NCI-H1930 (cell line): ENCODE measurements at places on chromosomes 3 and 15.

DNA sequence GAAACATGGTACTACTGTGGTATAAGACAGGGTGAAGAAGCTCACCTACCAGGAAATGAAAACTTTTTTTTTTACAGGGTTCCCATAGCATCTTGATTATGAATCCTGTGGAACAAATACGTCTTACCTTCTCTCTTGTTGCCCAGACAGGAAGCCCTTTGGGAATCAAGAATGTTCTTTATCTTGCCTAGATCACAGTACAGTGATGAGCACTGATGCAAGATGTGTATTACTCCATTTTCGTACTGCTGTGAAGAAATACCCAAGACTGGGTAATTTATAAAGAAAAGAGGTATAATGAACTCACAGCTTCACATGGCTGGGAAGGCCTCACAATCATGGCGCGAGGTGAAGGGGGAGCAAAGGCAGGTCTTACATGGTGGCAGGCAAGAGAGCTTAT, 281.3 kb downstream of the UBE2E2 start:
- no peak for DNase-seq

DNA sequence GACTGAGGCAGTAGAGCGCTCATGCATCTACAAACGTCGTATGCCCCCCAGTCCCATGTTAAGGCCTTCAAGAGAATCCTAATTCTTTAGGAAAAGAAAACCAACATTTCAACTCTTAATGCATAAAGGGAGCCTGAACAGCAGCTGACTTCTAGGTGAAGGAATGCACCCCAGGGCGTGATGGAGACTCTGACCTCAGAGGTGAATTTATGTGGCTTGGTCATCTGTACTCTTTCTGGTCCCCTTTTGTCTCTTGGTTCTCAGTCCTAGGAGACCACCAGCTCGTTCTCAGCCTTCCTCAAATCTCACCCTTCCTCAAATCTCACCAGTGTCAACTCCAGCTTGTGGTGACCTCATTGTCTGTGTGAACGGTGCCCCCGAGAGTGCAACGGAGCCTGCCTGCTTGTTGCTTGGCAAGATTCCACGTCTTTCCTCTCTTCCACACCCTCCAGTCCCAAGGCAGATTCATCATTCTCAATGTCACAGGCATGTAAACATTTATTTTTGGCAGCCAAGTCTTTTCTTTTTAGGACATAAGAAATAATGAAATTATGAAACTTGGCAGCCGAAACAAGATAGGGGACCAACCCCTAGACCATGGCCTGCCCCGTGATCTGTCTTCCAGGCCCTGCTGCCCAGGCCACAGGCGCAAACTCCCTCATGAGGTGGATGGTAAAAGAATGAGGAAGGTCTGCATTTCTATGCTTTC, 166.2 kb downstream of the ADAMTS17 start:
- DNase-seq = no peak

DNA sequence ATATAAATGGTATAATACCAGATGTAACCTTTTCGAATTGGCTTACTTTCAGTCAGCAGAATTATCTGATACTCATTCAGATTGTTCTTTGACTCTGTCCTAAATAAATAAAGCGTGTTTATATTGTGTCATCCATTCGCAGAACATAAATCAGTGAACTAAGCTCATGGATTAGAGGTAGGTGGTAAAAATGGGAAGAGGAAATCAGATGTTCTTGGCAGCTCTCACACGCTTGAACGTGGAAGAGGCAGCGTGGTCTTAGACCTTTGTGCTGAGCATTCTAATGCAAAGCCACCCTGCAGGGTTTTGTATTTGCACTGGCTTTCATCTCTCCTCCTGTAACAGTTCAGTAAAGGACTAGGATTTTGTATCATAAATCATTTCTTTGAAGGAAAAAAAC, 441.4 kb downstream of the GABRG3 start:
- DNase-seq = no peak

- DNase-seq = no peak
These were observed 271.5 kb downstream of the TLE3 start for GRCh38 chr15:69825941-69826818.

DNA sequence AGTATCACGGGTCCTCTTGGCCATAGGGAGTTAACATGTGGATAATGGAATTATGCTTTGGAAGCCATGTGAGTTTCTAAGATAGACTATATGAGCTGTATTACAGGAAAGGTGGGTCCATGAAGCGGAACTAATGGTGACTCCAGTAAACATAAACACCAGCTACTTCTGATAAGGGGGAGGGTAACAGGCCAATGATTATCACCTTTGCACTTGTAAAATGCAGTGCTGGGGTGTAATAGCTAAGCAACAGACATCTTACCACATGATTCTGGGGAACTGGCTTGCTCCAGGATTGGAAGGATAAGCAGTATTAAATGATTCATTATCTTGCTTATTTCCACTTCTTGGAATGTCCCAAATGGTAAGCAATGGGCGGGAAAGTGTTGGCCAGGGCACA, 61.4 kb upstream of the CD47 start:
- no peak for DNase-seq

DNA sequence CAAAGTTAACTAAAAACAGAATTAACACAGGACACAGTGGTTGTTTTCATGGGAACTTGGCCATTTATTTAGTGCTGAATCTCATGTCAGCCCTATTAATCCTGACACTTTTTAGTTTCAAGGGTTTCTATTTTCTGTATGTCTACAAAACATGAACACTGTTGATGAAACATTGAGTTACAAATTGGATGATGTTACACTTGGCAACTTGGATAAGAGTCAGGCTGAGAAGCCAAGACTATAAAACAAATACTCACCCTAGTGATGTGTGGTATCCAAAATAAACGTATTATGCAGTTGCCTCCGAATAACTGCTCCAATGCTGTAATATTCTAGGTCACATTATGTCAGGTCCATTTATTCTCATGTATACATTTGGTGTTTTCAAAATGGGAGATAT, 349.6 kb downstream of the ZIC1 start:
- no peak for DNase-seq

DNA sequence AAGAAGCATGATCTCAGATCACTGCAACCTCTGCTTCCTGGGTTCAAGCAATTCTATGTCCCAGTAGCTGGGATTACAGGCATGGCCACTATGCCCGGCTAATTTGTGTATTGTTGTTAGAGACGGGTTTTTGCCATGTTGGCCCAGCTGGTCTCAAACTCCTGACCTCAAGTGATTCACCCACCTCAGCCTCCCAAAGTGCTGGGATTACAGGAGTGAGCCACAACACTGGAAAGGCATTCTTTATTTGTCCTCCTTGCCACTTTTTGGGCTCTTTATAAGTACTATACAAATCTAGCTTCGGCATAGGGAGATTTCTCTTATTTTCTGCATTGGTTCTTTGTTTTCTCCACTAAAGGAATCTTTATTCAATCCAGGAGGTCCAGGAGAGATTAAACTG, 18.6 kb downstream of the CMTM8 start:
- no peak for DNase-seq

- no peak for DNase-seq
These were observed 40.8 kb downstream of the EOMES start for GRCh38 chr3:27681249-27681748.
